D721Med (cell line): ENCODE measurements at places on chromosomes 4 and X.

- no peak for DNase-seq
Measured at GRCh38 chr4:184318852-184319251, 101.2 kb upstream of the ENPP6 start.

GRCh38 chr4:141668200-141668910 lies 32.0 kb downstream of the IL15 start:
- DNase-seq: no peak

GRCh38 chr4:16672421-16672820 lies 226.0 kb downstream of the LDB2 start:
- DNase-seq: no peak

DNA sequence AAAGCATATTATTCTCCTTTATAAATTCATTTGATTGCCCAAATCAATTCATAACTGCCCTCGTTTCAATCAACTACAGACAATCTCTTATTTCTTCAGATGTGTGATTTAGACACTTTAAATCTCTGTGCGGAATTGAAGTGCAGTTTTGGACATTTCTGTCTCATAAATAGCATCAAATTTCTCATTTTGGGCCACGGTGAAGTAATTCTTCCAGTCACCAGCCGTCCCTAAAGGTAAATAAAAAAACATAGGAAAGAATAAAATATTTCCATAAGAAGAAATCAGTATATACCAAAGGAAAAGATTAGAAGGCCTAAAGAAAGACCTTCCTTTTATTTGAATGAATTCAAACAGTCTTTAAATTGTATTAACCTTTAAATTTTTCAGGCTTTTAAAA lies 33.4 kb downstream of the SULT1B1 start:
- no peak for DNase-seq

DNA sequence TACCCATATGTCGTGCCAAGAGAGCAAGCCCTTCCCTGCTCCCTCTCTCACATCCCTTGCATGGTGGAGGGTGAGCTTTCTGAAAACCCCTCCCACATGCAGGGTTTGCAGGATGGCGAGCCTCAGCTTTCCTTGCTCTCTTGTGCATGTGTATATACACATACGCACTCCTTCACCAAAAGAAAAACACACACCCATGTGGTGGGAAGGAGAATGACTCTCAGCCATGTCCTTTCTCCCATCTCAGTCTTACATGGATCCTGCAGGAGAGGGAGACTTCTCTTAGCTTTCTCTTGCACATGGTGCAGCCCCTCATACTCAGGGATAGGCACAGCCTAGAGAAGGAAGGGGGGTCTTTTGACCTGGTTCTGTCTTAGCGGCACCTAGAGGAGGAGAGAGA lies 81.1 kb downstream of the CLCN5 start:
- DNase-seq: no peak

- DNase-seq: no peak
Measured at GRCh38 chrX:1472975-1473374, 20.3 kb upstream of the ASMTL start.

GRCh38 chr4:69546134-69546765 lies 50.5 kb upstream of the UGT2B4 start:
- DNase-seq: no peak

- no peak for DNase-seq
Measured at GRCh38 chr4:11165052-11165451, 263.6 kb downstream of the HS3ST1 start.

GRCh38 chrX:110210417-110211139 lies 107.3 kb downstream of the AMMECR1 start:
- no peak for DNase-seq

DNA sequence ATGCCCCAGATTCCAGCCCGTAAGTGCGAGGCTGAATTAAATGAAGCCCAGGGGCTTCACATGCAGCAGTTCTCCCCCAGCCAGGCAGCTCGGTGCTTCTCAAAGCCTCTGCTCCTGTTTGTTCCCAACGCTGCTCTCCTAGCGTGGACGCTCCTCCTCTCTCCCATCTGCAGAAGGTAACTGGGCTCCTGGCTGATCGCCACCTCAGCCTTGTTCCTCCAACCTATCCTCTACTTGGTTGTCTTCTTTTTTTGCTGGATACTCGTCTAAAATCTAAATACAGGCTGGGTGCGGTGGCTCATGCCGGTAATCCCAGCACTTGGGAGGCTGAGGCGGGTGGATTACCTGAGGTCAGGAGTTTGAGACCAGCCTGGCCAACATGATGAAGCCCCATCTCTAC lies 70.3 kb downstream of the NSUN7 start:
- no peak for DNase-seq

DNA sequence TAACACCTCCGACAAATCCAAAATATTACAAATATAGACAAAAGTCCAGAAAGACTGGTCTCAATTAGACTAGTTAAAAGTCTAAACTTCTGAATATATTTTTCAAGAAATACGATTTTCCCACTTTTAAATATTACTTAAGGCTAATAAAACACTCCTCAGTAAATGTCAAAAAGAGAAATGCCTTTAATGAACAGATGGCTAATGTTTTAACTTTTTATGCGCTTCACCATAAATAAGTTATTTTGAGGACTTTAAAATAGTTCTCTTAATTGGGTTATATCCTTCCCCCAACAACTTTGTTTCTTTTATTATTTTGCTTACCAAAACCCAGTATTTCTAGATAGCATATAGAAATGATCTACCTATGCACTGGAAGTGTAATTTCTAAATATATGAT lies 201.4 kb downstream of the APBB2 start:
- no peak for DNase-seq

- DNase-seq: no peak
Measured at GRCh38 chrX:43676971-43677572, 21.0 kb downstream of the MAOA start.

DNA sequence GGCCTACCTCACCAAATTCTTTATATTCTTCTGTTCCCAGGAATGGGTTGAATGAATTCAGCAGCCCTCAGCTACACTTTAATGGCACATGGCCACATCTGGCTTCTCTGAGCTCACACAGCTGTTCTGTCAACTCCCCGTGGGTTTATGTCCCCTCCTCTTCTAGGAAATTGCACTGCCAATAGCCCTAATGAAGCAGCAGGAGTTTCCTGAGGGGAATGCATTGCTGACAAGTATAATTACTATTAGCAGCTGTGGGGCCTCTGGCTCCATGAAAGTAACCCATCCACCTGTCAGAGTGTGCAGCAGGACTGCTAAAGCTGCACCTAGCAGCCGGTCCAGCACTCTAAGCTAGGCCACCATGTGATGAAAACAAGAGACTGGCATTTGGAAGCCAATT lies 50.3 kb downstream of the FTHL17 start:
- DNase-seq: no peak

GRCh38 chr4:105050896-105051295 lies 95.8 kb upstream of the TET2 start:
- DNase-seq: no peak

GRCh38 chr4:2049811-2050210 lies 9.3 kb upstream of the NAT8L start:
- no peak for DNase-seq

DNA sequence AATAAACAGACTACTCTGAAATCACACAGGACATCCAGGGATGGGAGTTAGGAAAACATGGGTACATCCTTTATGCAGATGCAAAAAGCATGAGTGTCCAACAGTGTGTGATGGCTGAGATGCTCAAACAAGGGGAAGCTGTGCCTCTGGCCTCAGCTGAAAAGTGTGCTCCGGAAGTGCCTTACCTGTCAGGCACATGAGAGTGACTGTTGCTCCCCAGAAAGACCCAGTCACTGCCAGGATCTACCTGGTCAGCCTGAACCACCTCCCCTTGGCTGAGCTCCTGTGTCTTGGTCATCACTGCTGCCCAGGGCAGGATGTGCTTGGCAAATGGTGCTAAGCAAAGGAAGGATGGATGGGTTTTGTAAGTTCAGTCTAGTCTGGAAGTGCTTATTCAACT lies 4.0 kb downstream of the PPP2R2C start:
- no peak for DNase-seq

GRCh38 chr4:101074326-101074725 lies 273.0 kb downstream of the PPP3CA start:
- no peak for DNase-seq

GRCh38 chrX:15204130-15204751 lies 65.6 kb downstream of the ASB9 start:
- DNase-seq: no peak

- no peak for DNase-seq
Measured at GRCh38 chr4:8192748-8193738, 6.0 kb upstream of the SH3TC1 start.

GRCh38 chr4:5141802-5142201 lies 90.5 kb downstream of the STK32B start:
- no peak for DNase-seq

GRCh38 chrX:87636533-87636932 lies 118.9 kb downstream of the KLHL4 start:
- no peak for DNase-seq

DNA sequence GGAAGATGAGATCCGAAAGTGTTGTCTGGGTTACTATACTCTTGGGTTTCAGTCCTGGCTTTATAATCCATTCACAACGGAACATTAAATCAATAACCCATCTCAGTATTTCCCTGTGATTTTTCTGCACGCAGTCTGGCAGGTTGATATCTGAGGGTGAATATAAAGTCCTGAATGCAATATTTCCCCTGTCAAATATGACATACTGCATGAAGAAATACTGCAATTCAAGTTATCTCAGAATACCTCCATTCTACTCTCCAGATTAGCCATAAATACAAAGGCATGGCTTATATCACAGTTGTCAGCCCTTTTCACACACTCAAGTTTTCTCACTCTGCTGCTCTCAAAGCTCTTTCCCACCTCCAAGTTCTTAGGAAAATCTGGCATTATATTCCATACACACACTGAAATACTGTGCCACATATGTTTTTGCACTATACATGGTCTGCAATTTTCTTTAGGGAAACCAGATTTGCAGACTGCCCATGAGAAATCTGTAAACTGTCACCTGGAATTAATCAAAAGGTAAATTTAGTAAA lies 64.7 kb downstream of the WDFY3 start:
- DNase-seq: no peak

DNA sequence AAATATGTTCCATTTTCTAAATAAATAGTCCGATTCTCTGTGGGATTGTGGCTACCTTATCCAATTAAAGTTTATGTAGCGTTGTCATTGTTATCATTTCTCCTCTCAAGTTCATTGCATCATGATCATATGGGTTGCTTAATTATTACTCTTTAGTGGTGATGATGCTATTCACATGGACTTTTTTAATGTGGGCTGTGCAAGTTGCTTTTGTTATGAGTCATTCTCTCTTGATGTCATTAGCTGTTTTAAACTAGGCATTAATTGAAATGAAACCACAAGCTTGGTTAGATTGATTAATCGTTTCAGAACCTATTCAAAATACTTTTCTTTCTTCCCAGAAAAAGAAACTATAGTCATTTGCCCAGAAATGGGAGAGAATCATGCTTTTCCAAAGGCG lies 38.2 kb downstream of the NHS start:
- no peak for DNase-seq

DNA sequence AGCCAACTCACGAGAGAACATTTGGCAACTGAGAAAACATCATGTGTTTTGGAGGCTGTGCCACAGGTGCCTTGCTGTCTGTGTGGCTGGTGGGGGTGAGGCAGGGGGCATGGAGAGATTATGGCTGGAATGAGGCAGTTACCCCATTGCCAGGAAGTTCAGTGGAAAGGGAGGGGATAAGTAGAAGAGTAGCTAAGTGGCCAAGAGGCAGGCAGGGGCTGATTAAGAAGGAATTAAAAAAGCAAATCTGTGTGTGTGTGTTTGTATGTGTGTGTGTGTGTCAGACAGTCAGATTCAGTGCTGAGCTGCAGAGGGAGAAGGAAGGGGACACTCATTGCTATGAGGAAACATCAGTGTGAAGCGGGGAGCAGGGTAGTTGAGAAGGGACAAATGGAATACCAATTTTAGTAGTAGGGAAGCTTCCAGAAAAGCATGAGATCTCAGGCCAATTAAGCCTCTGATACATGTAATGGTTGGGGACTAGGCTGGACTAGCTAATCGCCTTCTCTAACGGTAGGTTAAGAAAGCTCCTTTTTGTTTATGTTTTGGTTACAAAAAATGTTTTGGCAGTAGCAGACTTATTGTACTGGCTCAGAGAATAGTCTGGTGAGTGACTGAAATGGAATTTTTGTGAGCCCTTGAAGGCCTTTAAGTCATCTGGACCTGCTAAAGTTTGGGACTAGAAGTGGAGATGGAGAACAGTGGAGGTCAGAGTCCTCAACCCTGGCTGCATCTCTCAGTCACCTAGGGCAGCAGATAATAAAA lies 18.5 kb downstream of the TMEM164 start:
- no peak for DNase-seq

GRCh38 chr4:140315019-140315418 lies 58.4 kb upstream of the SCOC start:
- DNase-seq: no peak

DNA sequence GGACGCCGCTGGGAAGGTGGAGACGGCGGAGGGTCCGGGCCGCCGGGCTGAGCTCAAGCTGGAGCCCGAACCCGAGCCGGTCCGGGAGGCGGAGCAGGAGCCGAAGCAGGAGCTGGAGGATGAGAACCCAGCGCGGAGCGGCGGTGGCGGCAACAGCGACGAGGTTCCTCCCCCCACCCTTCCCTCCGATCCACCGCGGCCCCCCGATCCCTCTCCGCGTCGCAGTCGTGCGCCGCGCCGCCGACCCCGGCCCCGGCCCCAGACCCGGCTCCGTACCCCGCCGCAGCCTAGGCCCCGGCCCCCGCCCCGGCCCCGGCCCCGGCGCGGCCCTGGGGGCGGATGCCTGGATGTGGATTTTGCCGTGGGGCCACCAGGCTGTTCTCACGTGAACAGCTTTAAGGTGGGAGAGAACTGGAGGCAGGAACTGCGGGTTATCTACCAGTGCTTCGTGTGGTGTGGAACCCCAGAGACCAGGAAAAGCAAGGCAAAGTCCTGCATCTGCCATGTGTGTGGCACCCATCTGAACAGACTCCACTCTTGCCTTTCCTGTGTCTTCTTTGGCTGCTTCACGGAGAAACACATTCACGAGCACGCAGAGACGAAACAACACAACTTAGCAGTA lies 483 bp downstream of the USP27X start:
- no peak for DNase-seq

DNA sequence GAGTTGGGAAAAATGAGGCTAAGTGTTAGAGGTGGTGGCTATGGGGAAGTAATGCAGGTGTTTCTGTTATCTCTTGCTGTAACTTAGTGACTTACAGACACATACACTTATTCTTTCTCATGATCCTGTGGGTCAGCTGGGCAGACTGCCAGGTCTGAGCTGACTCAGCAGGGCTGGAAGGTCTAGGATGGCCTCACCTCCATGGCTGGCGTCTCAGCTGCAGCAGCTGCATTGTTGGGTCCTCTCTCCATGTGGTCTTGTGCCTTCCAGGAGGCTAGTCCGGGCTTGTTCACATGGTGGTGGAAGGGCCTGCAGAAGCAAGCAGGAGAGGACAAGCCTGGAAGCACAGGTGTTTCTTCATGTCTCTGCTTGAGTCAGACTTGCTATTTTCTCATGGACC lies 172.7 kb downstream of the NHS start:
- no peak for DNase-seq

- no peak for DNase-seq
Measured at GRCh38 chr4:180900781-180901180, 1342.4 kb upstream of the TENM3 start.

GRCh38 chr4:151808120-151808529 lies 47.3 kb upstream of the GATB start:
- DNase-seq: no peak
